ENCODE measurements at places on chromosomes 2 and 18. TPM values are rescaled to one million over a fixed set of nuclear protein-coding genes. Genes with fewer than 3 reads are reported as not detected.

The BARD1 gene
- total RNA-seq: 5.5 TPM

DNA sequence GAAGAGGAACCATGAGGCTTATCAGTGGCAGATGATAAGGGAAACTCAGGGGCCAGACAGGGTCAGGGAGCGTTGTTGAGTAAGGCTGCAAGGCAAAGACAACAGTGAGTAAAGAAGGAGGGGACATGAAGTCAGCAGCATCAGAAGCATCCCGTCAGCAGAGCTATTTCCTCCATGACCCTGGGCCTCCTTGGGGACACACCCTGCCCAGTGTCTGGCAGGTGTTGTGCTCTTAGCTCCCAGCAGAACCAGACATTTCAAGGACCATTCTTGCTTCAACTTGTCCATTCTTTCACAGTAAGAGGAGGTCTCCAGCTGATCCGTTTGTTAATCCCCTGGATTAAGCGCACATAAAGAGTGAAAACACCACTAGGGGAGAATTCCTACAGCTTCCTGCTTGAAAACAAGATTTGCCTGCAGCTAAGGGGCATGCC lies 88.7 kb upstream of the MEIS1 start:
- no peak for DNase-seq

The SRD5A2 gene
- total RNA-seq: not detected

- DNase-seq: no peak
These were observed 83.4 kb downstream of the ZFP36L2 start for GRCh38 chr2:43142921-43143438.

The ZNF385B gene
- total RNA-seq: not detected
